ENCODE measurements at places on chromosomes 16 and 17. TPM values are rescaled to one million over a fixed set of nuclear protein-coding genes. Genes with fewer than 3 reads are reported as not detected.
A peak's percentile ranks its signal among the peaks of the same experiment; 100 is the strongest.

The TGFB1I1 gene
- 1.1 TPM for total RNA-seq

The FOXC2 gene
- total RNA-seq = not detected

The TP53TG3F gene
- total RNA-seq = not detected

The HBQ1 gene
- total RNA-seq = 4.9 TPM

The CHMP6 gene
- total RNA-seq = 25.2 TPM

- peak; percentile 20 for ATAC-seq
Measured at GRCh38 chr16:50747207-50747956, 5.5 kb downstream of the CYLD start.

GRCh38 chr17:57531648-57532504, 213.2 kb downstream of the CCDC182 start:
- peak; percentile 37 for ATAC-seq

DNA sequence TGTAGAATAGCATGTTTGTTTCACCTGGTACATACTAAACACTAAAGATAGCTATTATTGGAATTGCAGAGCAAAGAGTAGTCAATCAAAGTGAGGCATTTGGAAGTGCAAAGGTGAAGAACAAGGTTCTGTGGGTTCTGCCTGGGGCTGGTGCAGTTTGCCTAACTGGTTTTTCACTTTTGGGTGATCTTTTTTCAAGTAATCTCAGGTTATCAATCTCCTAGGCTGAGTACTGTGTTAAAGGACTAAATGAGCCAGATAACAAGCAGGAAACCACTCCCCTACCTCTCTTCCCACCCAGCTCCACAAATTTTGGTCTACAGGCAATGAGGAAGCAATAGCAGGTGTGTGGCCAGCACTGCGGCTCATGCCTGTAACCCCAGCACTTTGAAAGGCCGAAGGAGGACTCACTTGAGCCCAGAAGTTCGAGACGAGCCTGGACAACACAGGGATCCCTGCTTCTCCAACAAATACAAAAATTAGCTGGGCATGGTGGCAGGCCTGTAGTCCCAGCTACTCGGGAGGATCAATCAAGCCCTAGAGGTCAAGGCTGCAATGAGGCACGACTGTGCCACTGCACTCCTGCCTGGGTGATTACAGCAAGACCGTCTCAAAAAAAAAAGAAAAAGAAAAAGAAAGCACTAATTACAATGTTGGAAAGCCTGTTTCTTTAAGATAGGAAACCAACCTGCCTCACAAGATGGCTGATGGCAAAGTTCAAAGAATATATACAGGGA, 2.0 kb upstream of the NTAN1 start:
- ATAC-seq = no peak

DNA sequence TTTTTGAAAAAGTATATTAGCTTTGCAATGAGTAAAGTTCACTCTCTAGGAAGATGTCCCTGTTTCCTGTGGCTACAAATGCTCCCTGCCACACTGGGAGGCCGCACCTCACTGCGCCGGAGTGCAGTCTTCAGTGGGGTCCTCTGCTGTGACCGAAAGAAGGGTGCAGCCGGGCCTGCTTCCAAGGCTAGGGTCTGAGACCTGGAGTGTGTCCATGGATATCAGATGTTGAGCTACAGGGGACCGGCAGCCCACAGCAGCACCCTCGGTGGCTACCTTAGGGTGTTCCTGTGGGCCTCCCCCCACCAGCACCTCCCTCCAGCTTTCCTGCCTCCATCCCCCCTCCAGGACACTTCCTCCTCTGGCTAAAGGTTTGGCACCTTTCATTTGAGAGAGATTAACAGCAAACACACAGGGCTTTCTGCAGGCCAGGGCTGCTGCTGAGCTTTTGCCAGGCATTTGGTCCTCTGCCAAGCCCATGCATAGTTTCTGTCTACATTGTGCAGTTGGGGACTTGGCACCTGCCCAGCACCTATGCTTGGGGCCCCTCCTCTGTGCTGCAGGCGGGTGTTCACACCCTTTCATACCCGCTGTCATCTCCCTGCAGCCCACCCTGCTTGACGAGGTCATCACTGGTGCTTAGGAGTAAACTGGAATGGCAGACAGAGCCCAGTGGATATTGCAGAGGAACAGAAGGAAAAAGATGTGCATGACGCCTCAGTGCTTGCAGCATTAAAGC, 33.8 kb upstream of the CRISPLD2 start:
- ATAC-seq = no peak

DNA sequence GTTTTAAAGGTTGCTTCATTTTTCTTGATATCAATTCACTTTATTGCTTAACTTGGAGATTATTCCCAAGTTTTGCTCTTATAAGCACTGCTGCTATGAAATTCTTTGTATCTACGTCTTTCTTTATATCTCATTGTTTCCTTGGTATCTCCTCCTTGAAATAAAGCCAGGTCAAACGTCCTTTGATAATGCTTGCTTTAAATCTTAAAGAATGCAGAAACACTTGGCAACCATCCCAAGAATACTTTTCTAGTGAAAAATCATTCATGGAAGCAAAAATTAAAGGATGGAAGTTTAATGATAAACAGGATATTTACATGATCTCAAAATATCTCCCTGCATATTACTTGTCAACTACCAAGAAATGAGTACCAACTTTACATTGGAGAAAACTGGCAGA, 175.2 kb downstream of the CPPED1 start:
- no peak for ATAC-seq

DNA sequence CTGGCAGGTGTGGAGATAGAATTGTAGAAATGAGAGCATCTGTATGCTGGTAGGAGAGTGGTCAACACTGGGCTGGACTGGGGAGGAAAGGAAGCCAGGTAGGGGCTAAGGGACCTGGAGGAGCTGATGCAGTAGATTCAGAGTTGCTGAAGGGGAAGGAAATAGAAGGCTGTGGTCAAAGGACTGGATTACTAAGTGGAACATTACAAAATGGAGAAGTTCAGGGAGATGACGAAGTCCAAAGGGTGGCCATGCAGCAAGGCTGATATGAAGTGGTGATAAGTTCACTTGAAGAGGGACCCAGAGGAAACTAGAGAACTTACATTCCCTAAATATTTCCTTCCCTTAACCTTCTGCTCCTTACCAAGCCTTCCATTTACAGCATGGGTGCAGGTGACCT, 8.6 kb upstream of the CCL2 start:
- ATAC-seq = no peak

DNA sequence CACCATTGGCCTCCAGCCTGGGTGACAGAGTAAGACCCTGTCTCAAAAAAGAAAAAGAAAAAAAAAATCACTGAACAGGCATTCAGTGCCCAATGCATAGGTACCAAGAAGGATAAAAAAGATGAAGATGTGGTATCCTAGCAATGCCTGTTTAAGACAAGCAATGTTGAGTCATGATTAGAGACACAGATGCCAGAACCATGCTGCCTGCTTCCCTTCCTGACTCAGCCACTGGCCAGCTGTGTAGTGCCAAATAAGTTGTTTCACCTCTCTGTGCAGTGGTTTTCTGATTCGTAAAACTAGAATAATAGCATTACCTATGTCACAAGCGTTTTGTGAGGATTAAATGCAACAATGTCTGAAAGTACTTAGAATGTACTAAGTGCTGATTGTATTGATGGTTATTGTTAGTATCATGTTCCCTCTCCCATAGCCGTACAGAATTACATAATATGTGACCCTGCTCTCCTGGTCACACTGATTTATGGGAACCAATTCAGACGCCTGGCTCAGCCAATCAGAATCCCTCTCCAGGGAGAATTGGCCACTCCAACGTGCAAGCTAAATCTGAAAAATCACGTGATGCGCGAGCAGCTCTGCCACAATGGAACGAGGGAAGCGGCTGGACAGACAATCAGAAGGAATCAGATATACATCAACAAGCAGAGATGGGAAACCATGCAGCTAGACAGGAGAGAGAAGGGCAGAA, 241.9 kb downstream of the SLC39A11 start:
- peak; percentile 86 for ATAC-seq
